ENCODE measurements at places on chromosomes 16 and 17.

DNA sequence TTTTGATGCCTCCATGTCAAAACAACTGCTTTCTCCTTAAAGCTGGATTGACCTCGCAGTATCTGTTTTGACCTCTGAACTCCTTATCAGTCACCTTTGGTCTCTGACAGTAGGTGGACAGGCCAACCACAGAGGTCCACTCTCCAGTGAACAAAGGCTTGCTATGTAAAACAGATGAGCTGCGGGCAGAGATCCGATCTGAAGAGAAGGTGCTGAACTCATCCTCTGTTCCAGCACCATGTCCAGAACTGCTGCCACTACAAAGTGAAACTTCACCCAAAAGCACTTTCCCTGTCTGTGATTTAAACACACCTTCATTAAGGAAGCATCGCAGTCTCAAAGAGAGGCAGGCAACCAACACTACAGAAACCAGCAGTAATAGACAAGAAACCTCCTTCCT, 117.3 kb upstream of the CORO6 start:
- no peak for DNase-seq

DNA sequence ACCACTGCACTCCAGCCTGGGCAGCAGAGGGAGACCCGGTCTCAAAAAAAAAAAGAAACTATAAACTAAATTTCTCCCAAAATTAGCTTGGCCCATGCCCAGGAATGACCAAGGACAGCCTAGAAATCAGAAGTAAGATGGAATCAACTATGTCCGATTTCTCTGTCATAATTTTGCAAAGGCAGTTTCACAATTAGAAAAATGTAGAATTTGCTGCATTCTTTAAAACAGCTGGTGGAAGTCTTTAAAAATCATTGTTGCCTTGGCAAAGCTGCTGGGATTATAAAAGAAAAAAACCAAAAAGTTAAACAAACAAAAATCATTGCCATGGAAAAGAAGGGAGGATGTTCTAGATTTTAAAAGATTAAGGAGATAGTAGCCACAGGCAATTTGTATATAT, 32.4 kb downstream of the WWP2 start:
- no peak for DNase-seq

GRCh38 chr16:62079236-62079635, 43.0 kb upstream of the CDH8 start:
- DNase-seq = no peak

DNA sequence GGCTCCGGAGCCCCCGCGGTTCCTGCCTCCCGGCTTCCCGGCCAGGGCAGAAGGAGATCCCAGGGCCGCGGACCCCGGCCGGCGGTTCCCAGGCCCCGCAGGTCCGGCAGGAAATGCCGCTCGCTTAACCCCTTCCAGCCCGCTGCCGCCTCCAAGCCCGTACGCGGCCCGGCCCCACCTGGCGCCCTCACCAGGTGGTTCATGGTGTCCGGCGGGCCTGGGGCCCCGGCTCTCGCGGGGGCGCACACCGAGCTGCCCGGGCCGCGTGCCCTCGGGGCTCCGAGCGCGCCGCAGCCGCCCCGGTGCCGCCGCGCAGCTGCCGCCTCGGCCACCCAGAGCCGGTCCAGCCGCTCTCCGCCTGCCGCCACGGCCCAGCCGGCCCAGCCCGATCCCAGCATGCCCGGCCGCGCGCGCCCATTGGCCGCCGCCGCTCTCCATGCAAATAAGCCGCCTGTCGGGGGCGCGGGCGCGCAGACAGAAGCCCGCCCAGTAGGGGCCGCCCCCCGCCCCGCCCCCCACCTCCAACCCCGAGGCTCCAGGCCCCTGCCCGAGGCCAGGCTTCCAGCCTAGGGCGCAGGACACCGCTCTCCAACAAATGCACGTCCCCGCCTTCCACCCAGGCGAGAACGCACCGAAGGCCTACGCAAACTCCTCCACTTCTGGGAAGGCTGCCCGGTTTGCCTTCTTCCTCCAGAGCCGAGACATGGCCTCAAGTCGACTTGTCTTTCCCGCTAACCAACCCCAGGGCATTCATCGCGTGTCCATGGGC, at the start of gene BCAR1:
BCAR1 (minus strand) TSS at position 345 of the 769 bp plus-strand sequence; CDS start at position 203, 142 bp downstream.
- no peak for DNase-seq

DNA sequence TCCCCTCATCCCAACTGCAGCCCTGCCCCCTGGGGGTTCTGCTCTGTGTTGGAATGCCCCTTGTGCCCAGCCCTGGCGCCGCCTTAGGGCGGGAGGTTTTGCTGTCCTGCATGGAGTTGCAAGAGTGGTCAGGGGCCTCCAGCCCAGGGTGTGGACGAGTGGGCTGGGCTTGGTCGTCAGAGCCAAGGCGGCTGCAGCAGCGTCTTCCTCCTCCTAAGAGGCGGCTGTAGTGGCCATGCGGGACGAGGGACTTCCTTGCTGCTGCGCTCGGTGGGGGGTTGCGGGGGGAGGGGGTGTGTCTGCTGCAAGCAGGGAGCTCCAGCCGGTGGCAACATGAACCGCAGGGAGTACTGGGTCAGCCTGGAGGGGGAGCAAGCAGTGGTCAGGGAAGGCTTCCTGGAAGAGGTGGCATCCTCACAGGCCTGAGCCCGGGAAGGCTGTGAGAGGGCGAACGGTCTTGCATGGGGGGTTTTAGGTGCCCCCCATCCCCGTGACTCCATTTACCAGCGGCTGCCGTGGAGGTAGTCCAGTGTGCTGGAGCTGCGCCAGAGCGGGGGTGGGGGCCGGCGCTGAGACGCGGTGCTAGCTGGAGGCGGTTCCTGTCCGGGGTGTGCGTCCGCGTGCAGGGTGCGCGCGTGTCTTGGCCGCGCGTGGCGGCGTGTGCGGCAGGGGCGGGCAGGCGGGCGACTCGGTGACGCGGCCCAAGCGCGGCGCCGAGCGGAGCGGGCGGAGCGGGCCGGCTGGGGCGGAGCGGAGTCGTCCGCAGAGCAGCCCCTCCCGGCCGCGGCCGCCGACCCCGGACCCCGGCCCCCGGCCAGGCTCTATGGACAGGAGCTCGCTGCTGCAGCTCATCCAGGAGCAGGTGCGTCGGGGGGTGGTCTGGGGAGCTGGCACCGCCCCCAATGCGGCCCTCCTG, at the start of gene RHBDL1:
RHBDL1 (plus strand) TSS at position 704 of the 916 bp plus-strand sequence; CDS start at position 824, 120 bp downstream.
- DNase-seq = no peak

- no peak for DNase-seq
These were observed 60.9 kb downstream of the MPRIP start for GRCh38 chr17:17103160-17103559.

DNA sequence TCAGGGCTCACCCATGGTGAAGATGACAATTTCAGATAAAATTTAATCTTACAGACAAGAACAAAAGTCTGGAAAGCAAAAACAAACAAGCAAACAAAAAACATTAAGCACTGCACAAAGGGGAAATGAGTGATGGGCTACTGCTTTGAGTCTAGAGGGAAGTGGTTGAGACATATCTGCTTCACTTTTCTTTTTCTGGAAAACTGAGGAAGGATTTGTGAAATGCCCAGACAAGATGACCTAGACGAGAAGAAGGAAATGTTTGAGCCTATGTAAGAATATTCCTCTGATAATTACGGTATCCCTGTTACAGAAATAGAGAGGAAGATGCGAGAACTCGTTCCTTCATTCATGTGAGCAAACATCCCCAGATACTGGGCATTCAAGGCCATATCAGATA, 11.5 kb upstream of the HYDIN start:
- DNase-seq = no peak
